ENCODE measurements at places on chromosomes 3 and 15.

DNA sequence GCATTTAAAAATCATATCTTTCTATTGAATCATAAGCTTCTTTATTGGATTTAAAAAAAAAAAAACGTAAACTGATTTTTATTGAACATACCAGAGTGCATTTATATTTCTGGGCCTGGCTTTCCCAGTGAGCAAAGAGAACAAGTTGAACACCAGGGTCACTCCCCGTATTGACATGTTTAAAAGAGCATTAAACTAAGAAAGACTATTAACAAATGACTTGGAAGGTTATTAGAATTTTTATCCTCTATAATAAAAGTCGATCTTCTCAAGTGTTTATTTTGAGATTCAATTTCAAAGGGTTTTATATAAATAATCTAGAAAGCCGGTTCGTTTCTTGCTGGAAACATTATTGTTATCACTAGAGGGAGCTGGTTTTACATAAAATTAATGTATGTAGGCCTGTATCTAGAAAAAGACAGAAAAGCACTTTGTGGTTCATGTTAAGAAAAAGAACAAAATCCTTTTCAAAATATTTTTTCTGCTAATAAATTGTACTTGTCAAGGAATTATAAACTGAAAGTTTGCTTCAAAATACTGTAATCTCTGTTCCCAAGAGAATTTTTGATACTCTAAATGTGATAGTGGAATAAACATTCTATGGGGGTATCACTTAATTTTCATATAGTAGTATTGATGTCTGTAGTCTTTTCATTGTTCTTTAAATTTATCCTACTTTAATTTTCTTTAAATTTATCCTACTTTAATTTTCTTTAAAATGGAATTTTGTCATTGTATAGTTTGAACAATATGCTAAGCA lies 321.8 kb upstream of the MME start:
- no peak for DNase-seq

GRCh38 chr15:73317651-73318462 lies 50.9 kb downstream of the HCN4 start:
- DNase-seq, result no peak

- no peak for DNase-seq
Observed at GRCh38 chr3:6680119-6680806, 180.7 kb upstream of the GRM7 start.

DNA sequence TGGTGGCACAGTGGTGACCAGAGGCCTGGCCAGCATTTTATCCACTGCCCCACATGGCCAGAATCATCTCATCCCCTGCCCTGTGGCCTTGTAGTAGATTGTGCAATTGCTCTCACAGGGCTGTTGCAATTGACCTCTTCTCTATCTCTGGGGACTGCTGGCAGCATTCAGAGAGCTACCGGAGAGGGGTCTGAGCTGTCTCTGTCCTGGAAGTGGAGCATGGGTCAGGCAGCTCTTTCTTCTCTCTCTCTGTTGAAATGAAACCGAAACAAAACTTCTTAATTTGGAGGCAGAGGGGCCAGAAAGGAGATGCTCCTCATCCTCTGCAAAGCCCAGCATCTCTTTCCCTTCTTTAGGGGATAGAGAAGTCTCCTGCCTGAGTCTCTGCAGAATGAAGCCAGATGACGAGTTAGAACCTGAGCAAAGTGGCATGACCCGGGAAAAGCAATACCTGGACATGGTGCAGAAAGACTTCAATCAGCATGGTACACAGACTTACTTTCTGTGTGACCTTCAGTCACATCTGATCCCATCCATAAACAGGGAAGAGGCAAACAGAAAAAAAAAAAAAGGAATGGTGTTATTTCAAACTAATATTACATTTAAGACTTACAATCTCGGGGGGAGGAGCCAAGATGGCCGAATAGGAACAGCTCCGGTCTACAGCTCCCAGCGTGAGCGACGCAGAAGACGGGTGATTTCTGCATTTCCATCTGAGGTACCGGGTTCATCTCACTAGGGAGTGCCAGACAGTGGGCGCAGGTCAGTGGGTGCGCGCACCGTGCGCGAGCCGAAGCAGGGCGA lies 144.5 kb upstream of the BCL6 start:
- no peak for DNase-seq

DNA sequence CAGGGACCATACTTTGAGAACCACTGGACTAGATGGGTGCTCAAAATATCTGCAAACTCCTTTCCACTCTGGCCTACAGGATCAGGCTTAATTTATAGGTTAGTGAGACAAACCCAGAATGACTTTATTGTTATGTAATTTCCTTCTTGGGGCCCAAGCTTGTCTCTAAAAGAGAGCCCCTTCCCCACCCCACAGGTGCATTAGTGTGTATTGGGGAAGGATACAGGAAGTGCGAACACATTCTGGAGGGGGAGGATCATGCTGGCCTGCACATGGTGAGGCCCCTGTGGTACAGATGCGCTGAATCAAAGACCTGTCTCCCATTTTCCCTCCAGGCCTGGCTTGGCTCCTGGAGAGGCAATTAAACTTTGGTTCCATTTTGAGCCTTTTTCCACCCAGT lies 273.0 kb upstream of the LRTM1 start:
- no peak for DNase-seq

GRCh38 chr15:85554852-85555521 lies 174.6 kb downstream of the AKAP13 start:
- DNase-seq, result no peak

DNA sequence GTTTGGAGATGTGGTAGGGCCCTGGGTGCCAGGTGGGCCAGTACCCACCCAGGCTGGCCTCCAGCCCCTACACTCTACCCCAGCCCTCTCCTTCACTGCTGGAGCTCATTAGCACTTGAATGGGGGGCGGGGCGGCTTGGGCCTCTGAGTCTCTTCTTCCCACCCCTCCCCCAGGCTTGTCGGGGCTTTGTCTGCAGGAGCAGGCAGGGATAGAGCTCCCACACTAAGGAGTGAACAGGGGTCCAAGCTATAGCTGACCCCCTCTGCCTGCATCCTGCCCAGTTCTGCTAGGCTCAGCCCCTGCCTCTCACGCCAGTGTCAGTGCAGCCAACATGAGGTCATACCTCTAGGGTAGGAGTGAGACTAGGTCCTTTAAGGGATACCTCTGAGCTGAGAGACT lies 5.2 kb downstream of the GNAI2 start:
- no peak for DNase-seq

GRCh38 chr15:61499376-61499775 lies 270.3 kb upstream of the RORA start:
- no peak for DNase-seq

DNA sequence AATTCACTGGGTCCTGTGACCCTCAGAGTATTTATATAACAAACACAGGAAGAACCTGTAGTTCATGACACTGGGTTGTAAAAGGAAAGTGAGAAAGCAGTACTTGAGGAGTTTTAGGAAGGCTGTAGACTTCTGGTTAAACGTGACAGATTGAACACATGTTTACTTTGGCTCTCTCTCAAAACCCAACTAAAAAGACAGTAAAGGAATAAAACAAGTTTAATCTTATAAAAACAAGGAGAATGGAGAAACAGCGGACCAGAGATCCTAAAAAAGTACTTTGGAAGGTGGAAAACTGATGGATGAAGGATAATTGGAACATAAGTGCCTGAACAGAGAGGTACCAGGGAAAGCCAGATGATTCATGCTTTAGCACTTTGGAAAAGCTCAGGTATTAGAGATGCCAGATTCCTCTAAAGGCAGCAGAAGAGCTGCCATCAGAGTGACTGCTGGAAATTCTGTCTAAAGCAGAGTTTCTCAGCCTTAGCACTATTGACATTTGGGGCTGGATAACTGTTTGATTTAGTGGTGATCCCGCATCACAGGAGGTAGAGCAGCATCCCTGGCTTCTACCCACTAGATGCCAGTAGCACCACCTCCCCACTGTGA lies 182.9 kb upstream of the RORA start:
- no peak for DNase-seq

DNA sequence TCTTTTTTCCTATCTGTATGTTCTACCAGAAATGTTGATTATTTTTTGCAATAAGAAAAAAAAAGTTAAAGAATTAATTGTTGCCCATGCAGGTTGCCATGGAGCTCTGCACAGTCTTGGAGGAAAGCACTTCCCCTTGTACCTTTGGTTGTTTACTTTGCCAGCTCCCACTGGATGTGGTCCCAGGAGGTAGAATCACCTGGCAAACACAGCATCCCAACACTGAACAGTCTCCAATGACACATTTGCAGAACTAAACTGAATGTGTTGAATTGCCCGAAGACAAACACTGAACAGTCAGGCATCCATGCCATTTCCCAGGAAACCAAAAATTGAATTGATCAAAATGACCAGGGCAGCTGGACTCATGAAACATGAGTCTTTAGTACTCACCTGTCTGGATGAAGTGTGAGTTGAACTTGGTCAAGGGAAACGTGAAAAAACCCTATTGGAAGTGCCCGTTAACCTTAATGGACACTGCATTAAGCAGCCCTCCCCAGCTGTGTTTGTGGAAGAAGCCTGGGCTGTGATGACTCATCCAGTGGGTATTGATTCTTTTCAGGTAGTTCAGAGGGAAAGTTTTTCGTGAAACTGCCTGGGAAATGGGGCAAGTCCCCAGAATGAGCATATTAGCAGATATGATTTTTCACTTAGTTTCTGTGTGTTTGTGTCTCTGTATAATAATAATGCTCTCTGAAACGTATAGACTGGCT lies 284.7 kb upstream of the STT3B start:
- no peak for DNase-seq

- no peak for DNase-seq
Observed at GRCh38 chr3:41176596-41176995, 22.7 kb upstream of the CTNNB1 start.

GRCh38 chr15:83194528-83194927 lies 13.1 kb downstream of the HDGFL3 start:
- DNase-seq, result no peak

DNA sequence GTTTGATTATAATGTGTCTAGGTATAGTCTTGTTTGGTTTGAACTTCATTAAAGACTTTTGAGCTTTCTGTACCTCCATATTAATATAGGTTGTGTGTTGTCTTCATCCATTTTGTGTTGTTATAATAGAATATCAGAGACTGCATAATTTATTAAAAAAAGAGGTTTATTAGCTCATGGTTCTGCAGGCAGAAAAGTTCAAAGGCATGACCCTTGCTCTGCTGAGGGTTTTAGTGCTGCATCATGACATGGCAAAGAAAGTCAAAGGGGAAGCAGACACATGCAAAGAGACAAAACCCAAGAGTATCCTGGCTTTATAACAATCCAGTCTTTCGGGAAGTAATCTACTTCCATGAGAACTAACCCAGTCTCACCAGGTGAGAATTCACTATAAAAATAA lies 358.2 kb downstream of the EDEM1 start:
- no peak for DNase-seq

DNA sequence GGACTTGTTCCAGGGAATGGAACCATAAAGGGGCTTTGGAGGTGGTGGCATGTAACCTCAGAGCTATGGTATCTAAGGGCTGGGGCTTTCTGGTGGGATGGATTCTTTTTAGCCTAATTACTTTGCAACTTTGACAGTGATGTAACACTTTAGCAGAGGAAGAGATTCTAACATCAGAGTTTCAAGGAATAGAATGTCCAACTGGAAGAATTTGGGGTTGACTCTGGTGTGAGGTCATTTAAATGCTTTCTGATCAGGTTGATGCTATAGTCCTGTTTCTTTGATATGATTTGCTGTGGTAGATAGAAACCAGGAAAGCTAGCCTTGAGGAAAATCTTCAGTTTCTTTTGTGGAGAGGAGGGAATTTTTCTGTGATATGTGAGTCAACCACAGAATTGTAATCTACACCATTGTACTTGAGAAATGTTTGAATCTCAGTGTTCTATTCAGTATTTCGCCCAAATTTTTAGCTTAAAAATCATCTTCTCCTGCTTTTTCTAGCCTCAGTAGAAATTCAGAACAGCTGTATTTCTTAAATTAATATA lies 40.0 kb downstream of the ATP2C1 start:
- no peak for DNase-seq

GRCh38 chr15:43410572-43411214 lies 39.8 kb downstream of the TUBGCP4 start:
- no peak for DNase-seq

- peak; percentile 9 for DNase-seq
Observed at GRCh38 chr3:123586131-123586530, 1.3 kb upstream of the HACD2 start.

- no peak for DNase-seq
Observed at GRCh38 chr3:156246961-156247725, 126.8 kb downstream of the KCNAB1 start.

DNA sequence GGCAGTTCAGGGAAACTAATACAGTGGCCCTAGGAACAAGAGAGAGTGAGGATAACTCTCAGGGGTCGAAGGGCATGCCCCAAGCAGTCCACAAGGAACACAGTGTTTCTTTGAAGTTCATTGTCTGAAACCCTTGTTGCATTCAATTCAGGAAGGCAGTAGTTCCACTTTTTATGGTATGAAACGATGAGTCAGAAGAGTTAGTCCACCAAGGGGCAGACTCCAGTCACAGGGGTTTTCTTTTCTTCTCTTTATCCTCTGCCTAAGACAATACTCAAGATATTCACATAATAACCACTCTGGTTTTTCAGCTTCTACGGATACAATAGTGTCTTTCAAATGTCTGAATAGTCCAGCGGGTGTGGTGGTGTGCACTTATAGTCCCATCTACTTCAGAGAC lies 23.7 kb upstream of the TICRR start:
- no peak for DNase-seq

DNA sequence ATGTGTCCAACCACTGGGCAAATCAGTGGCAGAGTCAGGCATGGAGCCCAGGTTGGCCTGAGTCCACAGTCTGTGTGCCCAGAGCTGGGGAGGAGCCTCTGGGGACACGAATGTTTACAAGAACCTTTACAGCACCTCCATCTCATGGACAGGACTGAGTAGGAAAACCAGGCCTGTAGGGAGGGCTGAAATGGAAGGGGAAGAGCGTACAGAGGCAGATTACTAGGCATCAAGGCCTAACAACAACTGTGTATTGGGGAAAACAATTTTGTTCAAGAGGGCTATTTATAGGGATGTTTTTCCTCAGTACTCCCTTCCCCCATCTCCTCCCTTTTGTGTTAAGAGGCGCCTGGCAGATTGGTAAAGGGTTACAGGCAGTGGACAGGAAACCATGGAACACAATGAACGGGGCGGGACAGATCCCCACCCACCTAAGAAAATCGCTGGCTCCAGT lies 15.1 kb upstream of the ARHGAP31 start:
- no peak for DNase-seq

DNA sequence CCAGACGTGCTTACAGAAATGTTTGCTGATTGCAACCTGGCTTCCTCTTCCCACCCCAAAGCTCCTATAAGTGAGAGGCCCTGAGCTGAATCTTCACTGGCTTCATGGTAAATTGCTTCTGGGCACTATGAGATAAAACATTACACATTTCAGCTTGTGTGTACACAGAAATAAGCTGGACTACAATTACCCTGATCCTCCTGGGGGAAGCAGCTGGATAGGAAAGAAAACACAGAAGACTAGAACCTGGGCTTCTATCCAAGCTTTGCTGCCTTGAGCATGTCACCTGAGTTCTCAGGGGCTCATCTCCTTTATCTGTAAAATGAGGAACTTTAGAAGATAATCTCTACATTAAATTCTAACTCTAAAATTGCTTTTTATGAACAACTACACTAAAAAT lies 40.3 kb downstream of the THBS1 start:
- DNase-seq, result no peak

Data from stimulated activated CD4-positive, alpha-beta T cell treated with anti-CD3 and anti-CD28 coated beads, TNF-alpha, amount 100 ng/mL, for 1 hour (primary cell).